Fibroblast of lung (primary cell): ENCODE measurements at places on chromosomes 5 and 9. TPM values are rescaled to one million over a fixed set of nuclear protein-coding genes. Genes with fewer than 3 reads are reported as not detected.
A peak's percentile ranks its signal among the peaks of the same experiment; 100 is the strongest.

TXNDC8 gene
- polyA plus RNA-seq = not detected in 2 replicates

ELAVL2 gene
- 0.02 and 0.03 TPM in 2 replicates for polyA plus RNA-seq

DNA sequence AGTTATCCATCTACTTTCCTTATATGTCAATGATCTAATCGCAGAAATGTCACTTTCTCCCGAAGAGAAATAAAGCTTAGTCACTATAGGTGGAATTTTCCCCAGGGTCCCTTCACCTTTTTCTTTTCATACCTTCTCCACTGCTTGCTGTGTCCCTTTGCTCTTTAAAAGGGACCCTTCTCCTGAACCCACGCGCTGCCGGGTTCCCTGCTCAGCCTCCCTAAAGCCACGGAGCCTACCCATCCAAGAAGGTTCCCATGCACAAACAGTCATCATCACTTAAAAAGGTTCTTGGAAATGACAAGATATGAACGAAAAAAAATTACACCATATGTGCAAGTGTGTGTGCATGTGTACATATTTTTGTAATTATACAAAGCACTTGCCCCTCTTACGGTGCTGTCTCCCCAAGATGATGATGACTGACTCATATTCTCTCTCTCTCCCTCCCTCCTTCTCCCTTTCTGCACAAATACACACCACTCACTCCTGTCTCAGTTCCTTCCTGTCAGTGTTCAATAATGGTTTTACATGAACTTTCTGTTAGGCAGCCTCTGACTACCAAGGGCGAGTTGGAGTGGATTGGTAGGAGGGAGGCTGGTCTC, 1.5 kb upstream of the PTPRD start:
- DNase-seq = peak; percentile 1

DNA sequence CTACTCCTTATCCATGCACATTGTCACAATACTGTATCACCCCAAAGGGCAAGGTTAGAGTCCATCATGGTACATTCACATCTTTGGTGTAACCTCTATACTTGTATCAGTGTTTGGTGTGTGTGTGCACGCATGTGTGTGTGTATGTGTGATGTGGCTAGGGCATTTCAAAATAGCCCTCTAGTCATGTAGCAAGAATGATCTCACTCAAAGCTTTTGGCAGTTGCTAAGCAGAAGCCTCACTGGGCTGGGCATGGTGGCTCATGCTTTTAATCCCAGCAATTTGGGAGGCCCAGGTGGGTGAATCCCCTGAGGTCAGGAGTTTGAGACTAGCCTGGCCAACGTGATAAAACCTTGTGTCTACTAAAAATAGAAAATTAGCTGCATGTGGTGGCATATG, 245.3 kb downstream of the ADGRV1 start:
- peak; percentile 15 for DNase-seq

HAPLN1 gene
- polyA plus RNA-seq = 0.44 and 7.7 TPM in 2 replicates

- DNase-seq = no peak
Measured at GRCh38 chr9:93177676-93178075, 6.3 kb upstream of the WNK2 start.

DNA sequence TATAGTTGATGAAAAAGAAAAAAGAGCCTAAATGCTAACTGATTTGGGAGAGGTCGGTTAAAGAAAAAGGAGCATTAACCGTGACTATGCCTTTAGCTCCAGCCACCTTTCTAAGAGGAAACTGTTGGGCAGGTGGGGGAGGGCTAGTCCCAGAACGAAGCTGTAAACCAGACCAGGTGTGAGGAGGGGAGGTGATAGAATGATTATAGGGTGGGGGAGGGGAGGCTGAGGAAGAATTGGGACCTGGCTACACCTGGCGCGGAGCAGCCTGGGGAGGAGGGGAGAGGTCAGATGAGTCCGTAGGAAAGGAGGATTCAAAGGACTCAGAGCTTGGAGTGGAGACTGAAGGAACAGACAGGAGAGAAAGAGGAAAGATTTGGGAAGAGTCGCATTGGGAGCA, 73.4 kb downstream of the PHAX start:
- DNase-seq = no peak

DNA sequence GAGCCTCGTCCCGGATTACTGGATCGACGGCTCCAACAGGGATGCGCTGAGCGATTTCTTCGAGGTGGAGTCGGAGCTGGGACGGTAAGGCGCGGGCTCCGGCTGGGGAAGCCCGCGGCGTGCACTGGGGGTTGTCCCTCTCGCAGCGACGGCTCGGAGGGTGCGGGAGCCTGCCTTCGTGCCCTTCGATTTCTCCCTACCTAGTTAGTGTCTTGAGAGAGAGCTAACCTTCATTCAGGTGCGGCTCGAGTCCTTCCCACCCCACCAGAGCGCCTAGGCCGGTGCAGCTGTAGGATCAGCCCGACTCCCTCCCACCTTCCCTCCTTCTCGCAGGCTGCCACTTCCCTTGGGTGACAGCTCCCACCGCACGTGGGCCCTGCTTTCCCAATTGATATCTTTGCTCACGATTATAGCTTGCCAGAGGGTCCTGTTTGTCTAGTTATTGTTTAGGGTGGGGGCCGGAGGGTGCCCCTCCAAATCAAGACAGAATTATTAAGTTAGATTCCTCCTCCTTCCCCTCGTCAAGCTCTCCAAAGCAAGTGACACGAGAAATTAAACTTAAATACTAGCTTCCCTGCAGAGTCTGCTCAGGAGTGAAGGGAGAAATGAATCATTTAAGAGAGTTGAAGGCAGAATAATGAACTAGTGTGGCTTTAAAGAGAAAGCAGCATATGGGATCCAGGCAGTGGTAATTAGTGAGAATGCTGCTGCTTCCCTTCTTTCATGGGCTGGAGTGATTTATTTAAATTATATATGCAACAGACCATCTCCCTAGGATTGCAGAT, 569 bp downstream of the CAMK4 start:
- DNase-seq = peak; percentile 19

- peak; percentile 96 for DNase-seq
Measured at GRCh38 chr5:87300744-87301143, 33.1 kb downstream of the RASA1 start.

- DNase-seq = peak; percentile 68
Measured at GRCh38 chr5:107469485-107470294, 201.0 kb downstream of the EFNA5 start.

NRG2 gene
- 0.28 and 0.36 TPM in 2 replicates for polyA plus RNA-seq

AHRR gene
- 11.3 and 16.0 TPM in 2 replicates for polyA plus RNA-seq

GRCh38 chr9:120778758-120779157, 14.5 kb downstream of the FBXW2 start:
- no peak for DNase-seq
